ENCODE measurements at places on chromosomes 4 and X.

DNA sequence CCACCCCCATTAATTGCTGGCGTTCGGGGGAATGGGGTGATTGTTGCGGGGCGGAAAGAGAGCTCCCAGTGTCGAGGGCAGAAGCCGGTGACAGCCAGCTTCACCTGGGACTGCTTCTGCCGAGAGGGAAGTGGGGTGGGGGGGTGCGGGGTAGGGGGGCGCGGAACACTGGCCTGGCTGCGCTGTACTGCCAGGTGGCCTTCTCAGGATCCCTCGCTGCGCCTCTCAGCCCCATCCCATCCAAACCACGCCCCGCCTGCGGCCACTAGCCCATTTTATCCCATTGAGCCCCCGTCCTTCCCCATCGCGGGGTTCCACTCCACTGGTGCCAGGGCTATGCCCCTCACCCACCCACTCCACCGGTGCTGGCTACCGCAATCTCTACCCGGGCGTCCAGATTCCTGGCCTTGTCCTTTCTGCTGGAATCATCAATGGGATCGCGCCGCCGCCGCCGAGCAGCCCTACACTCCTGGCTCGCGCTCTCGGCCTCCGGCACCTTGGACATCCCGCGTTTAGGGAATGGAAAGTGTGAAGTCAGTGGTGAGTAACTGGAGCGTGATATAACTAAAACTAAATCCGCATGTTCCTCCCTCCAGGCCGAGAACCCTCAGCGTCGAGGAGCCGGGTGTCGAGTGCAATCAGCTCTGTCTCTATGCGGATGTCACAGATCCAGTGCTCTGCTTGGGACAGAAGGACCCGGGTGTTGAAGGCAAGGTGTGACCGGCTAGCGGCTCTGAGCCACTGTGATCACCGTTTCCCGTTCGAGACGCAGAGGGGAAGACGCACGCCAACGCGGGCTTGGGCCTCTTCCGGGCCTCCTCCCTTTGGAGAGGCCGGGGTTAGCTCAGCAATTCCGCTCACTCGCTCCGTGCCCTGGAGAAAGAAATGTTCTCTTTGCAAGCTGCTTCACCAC lies 20.5 kb downstream of the NKX3-2 start:
- DNase-seq = no peak

DNA sequence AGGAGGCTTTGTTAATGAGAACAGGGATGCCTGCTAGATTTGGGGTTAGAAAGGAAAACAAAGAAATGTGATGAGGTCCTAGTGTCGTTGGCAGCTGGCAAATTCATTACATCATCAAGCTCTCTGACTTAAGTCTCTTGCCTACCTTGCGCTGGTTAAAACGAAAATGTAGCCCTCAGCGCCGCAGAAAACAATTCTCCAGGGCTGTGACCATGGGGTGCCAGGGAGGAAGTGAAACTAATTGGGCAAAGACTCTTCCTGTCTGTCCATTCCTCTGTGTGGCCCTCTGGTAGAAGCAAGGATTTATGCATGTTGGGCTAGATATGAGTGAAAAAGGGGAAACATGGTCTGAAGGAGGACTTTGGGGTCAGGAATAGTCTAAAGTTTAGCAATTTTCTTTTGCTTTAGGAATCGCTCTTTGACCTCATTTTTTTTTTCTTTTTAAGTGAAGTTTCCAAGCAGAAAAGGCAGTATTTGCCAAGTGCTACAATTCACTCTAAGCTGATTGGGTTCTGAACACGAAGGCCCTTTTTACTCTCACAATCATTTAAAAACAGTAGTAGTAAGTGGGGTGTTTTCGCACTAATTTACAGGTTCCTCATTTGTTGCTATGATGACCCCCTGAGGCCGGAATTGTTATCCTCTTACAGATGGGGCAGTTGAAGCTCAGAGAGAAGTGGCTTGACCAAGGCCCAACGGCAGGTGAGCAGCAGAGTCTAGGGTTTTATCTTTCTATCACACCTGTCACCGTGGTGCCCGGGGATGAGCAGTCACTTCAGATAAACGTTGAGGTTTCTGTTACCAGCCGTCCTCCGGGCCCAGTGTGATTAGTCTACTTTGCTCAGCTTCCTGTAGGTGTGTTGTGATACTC lies 27.3 kb upstream of the CHRNA9 start:
- no peak for DNase-seq

- DNase-seq = no peak
These were observed 17.2 kb downstream of the PDHA1 start for GRCh38 chrX:19360903-19361302.

GRCh38 chrX:108397627-108398391 lies 40.4 kb downstream of the COL4A6 start:
- DNase-seq = peak; percentile 0

- DNase-seq = no peak
These were observed 69.7 kb upstream of the EGFL6 start for GRCh38 chrX:13499736-13500135.

GRCh38 chr4:108360754-108361445 lies 192.2 kb upstream of the LEF1 start:
- peak; percentile 90 for DNase-seq

- DNase-seq = no peak
These were observed 2.0 kb upstream of the AP1S2 start for GRCh38 chrX:15856636-15857035.

DNA sequence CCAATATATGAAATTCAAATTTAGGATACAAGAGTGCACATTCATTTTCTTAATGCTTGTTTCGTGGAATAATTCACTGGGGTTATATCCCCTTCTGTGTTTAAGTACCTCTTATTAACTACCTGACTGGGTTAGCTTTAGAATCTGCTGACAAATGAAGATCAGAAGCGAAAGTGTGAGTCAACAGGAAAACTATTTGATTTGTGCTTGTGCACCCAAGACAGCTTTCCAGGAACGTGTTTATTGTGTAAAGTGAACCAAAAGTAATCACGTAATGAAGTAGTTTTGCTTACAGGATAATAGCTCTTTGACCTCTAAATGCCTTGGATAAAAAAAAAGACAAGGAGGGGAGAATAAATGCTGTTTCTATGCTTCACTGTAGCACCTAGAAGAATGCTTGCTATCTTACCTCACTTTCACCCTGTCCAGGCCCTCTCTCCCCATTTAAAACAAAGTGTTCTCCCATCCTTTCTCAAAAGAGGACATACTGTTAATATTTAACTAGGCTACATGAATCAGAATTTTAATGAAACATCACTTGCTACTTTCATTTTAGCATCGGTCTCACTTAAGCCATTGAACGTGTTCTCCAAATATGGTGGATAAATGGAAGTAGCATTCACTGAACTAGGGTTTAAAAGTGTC lies 141.9 kb downstream of the THOC2 start:
- DNase-seq = no peak

- no peak for DNase-seq
These were observed 247.9 kb upstream of the GALNTL6 start for GRCh38 chr4:171565130-171565788.

DNA sequence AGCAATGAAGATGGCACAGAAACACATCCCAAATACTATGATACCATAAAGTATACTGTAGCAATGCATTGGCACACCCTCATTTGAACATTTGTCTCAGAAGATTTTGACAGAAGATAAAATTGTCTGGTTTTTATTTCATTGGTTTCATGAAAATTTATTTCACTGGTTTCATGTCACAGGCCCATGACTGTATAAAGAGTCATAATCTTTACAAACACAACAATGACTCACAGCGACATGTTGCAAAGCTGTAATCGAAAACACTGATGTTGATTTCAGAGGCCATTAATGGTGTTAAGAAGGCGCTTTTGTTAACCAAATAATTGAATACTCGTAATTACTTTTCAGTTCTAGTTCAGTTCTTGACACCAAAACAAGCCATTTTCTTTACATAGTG lies 8.1 kb upstream of the DTHD1 start:
- no peak for DNase-seq

- no peak for DNase-seq
These were observed 291.7 kb downstream of the SLITRK2 start for GRCh38 chrX:146109362-146109761.

- DNase-seq = no peak
These were observed 1.3 kb downstream of the PKD2 start for GRCh38 chr4:88008743-88009171.

GRCh38 chrX:110087485-110088356 lies 84.8 kb downstream of the TMEM164 start:
- DNase-seq = peak; percentile 94

DNA sequence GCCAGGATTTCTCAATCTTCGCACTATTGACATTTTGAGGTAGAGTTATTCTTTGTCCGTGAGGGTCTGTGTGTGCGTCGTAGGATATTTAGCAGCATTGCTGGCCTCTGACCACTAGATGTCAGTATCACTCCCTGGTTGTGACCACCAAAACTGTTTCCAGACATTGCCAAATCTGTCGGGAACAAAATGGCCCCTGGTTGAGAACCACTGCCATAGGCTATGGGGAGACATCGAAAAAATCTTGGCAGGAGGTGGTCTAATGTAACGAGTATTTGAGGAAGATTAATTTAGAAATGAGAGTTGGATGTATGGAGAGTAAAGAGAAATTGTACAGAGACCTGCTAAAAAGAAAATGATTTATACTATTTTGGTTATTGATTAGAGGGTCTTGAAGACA lies 108.4 kb downstream of the DOCK11 start:
- peak; percentile 56 for DNase-seq
